HepG2 (cell line): ENCODE measurements at places on chromosomes 5 and 9. TPM values are rescaled to one million over a fixed set of nuclear protein-coding genes. Genes with fewer than 3 reads are reported as not detected.
A peak's percentile ranks its signal among the peaks of the same experiment; 100 is the strongest.

Gene EQTN
- total RNA-seq, result not detected in 2 replicates

Gene ARPC5L
- 33.8 and 35.4 TPM in 2 replicates for total RNA-seq

Gene GRXCR2
- total RNA-seq, result not detected in 2 replicates

Gene LCN1
- not detected in 2 replicates for total RNA-seq

Gene JAKMIP2
- total RNA-seq, result 1.9 and 2.1 TPM in 2 replicates

Gene SEMA4D
- 0.07 and 0.13 TPM in 2 replicates for total RNA-seq

Gene GFPT2
- total RNA-seq, result 0.10 and 0.18 TPM in 2 replicates

Gene SAP30L
- total RNA-seq, result 35.1 and 37.2 TPM in 2 replicates

- peaks cover 1% of the 10 kb centered on the region; the same call in 1 of the 2 replicates for H3K27me3 ChIP-seq
- no peak overlapping the region for H3K27ac ChIP-seq
- no peak overlapping the region for H3K4me3 ChIP-seq
- no peaks in the 10 kb centered on the region for H3K36me3 ChIP-seq
- H3K4me1 ChIP-seq, result no peaks in the 10 kb centered on the region
Measured at GRCh38 chr5:175712313-175712680, 54.4 kb downstream of the HRH2 start.

- DNase-seq, result no peak
- H3K27me3 ChIP-seq, result peaks cover 2% of the 10 kb centered on the region; the same call in 1 of the 2 replicates
- no peaks in the 10 kb centered on the region for H3K36me3 ChIP-seq
- H3K27ac ChIP-seq, result no peak overlapping the region
Measured at GRCh38 chr5:171835066-171835465, 49.4 kb downstream of the SMIM23 start.

GRCh38 chr5:179804555-179804947 lies 2.1 kb downstream of the MGAT4B start:
- peak overlapping the region; percentile 31 for H3K27ac ChIP-seq
- H3K4me1 ChIP-seq, result peaks cover 43% of the 10 kb centered on the region
- H3K27me3 ChIP-seq, result no peaks in the 10 kb centered on the region
- no peak for DNase-seq

DNA sequence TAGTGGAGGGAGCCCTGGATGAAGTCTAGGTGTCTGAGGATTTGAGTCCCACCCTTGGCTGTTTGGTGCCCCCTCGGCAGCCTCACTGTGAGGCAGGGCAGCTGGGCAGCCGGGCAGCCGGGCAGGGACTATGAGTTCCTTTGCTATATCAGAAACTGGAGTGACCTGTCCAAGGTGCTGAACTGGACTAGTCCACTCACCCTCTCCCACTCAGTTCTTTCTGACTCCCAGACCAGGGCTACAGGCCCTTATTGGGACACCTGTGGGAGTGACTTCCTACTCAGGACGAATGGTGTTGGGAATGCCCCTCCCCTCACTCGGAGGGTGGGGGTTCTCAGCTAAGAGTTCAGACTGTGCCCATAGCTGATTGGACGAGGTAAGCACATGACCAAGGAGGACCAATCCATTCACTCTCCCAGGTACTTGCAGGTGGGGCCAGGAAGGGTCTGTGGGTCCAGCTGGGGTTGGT lies 34.1 kb upstream of the RAPGEF1 start:
- no peak overlapping the region for H3K27ac ChIP-seq
- peaks cover 26% of the 10 kb centered on the region; the same call in 2 of the 3 replicates for H3K27me3 ChIP-seq
- no peaks in the 10 kb centered on the region for H3K4me1 ChIP-seq
- peak; percentile 41 for DNase-seq

- peak overlapping the region; percentile 74 for H3K27ac ChIP-seq
- DNase-seq, result no peak
- H3K4me1 ChIP-seq, result peaks cover 49% of the 10 kb centered on the region
- H3K27me3 ChIP-seq, result no peaks in the 10 kb centered on the region
- H3K36me3 ChIP-seq, result 0 out of 2 replicates have a peak, but pooled peaks cover under 1% of the 10 kb centered on the region
Measured at GRCh38 chr5:177447066-177447610, 524 bp downstream of the PRR7 start.

GRCh38 chr9:113658545-113658895 lies 195.0 kb downstream of the RGS3 start:
- no peak for DNase-seq
- H3K27me3 ChIP-seq, result peaks cover 25% of the 10 kb centered on the region; the same call in 2 of the 3 replicates
- no peaks in the 10 kb centered on the region for H3K36me3 ChIP-seq

DNA sequence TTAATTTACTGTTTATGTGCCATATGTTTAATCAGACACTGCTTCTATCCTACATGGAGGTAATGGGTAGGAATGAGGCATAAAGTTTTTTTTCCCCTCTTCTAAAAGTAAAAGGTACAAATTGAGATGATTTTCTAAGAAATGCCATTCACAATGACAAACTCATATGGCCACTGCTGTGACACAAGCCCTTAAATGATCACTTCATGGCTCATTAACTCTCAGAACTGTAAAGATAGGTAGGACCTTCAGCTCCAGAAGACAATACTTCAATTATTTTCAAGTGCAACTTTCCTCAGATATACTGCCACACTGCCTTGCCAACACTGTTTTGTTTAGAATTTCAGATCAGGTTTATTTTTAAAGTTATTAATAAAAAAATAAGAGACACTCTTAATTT lies 362.9 kb upstream of the ZNF608 start:
- H3K4me1 ChIP-seq, result peaks cover 2% of the 10 kb centered on the region; the same call in 1 of the 2 replicates
- H3K4me3 ChIP-seq, result no peak overlapping the region
- H3K27ac ChIP-seq, result no peak overlapping the region
- no peak for DNase-seq

DNA sequence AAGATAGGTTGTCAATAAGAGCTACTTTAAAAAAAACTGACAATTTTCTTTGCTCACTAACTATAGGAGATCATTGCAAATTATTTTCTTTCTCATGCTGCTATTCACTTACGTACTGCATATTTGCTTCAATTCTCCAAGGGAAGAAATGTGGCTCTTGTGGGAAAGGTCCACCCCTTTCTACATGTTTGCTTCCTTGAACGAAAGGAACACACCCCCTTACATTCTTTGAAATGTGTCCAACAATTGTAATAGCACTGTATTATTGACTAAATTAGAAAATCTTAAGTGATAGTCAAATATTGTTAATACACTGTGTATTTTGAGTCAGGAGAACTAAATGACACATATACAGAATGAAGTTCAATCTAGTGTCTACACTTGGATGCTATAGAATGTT lies 5.2 kb downstream of the MEF2C start:
- no peak for DNase-seq
- no peaks in the 10 kb centered on the region for H3K4me1 ChIP-seq
- no peak overlapping the region for H3K4me3 ChIP-seq
- no peak overlapping the region for H3K27ac ChIP-seq
- H3K36me3 ChIP-seq, result no peaks in the 10 kb centered on the region
- peaks cover 7% of the 10 kb centered on the region; the same call in 1 of the 3 replicates for H3K27me3 ChIP-seq

GRCh38 chr5:16457451-16457850 lies 8.1 kb downstream of the ZNF622 start:
- no peak overlapping the region for H3K27ac ChIP-seq
- no peaks in the 10 kb centered on the region for H3K27me3 ChIP-seq
- no peak overlapping the region for H3K4me3 ChIP-seq
- peaks cover 19% of the 10 kb centered on the region for H3K36me3 ChIP-seq

- no peak for DNase-seq
- H3K4me1 ChIP-seq, result no peaks in the 10 kb centered on the region
- no peaks in the 10 kb centered on the region for H3K36me3 ChIP-seq
- H3K27ac ChIP-seq, result no peak overlapping the region
- H3K27me3 ChIP-seq, result no peaks in the 10 kb centered on the region
Measured at GRCh38 chr9:77820293-77820954, 172.3 kb upstream of the GNA14 start.

GRCh38 chr5:148720257-148720656 lies 65.9 kb upstream of the HTR4 start:
- no peak for DNase-seq
- H3K4me3 ChIP-seq, result no peak overlapping the region
- H3K4me1 ChIP-seq, result no peaks in the 10 kb centered on the region
- no peaks in the 10 kb centered on the region for H3K27me3 ChIP-seq

DNA sequence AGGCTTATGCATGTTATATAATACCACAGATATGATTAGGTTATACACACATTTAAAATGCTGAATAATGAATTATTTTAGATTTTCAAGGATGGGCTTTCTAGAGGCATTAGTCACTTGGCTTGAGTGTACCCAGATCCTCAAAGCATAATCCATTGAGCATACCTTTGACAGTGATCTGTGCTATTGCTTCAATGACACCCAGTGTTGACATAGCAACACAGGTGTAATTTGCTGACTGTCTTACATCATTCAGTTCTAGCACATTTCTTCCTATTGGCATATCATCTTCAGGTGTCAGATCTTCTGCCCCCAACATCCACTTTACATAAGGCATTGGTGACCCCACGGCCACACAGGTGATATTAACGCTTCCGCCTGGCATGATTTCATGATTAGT lies 721.5 kb upstream of the DMAC1 start:
- no peaks in the 10 kb centered on the region for H3K27me3 ChIP-seq
- DNase-seq, result no peak
- no peaks in the 10 kb centered on the region for H3K4me1 ChIP-seq
- no peak overlapping the region for H3K4me3 ChIP-seq
- H3K27ac ChIP-seq, result no peak overlapping the region

DNA sequence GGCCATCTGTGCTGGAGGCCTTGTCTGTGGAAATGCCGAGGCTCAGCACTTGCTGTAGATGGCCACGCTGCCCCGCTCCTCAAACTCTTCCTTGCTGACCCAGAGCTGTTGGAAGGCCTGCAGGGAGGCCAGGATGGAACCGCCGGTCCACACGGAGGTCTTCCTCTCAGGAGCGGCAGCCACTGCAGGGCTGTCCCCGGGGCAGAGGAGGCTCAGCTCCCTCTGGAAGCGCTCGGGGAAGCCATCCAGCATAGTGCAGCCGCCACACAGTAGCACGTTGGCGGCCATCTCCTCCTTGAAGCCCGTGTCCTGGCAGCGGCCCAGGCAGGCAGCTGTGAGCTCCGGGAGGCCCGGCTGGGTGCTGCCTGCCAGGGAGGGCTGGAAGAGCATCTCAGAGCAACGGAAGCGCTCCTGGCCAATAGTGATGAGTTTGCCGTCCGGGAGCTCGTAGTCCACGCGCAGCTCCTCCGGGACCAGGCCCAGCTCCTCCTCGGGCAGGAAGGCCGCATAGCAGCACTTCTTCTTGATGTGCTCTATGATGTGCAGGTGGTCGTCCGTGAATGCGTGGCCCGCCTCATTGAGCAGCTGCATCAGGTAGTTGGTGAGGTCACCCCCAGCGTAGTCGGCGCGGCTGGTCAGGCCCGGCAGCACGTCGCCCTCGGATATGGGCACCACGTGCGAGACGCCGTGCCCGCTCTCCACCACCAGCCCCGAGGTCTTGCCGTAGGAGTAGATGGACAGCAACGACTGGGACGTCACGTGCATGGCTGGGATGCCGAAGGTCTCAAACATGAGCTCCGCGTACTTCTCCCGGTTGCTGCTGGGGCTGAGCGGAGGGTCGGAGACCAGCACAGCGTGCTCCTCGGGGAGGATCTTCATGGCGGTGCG lies 901 bp downstream of the ACTL7B start:
- H3K27ac ChIP-seq, result no peak overlapping the region
- peaks cover 45% of the 10 kb centered on the region for H3K4me1 ChIP-seq
- no peaks in the 10 kb centered on the region for H3K36me3 ChIP-seq
- H3K27me3 ChIP-seq, result no peaks in the 10 kb centered on the region
- no peak overlapping the region for H3K4me3 ChIP-seq

DNA sequence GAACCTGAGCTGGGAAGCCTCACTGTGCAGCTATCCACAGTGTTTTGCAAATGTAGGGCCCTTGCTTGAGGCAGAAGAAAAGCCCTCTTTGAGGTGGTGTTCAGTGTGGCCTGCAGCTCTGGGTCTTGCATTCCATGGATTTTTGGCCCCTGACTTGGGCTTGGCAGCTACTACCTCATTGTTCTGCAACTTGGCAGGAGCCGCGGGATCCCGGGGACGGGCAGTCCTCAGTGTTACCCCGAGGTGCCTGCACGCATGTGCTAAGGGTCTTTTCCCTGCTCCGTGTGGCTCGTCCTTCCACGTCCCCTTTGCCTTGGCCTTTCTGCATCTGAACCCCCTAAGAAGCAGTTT lies 39.8 kb downstream of the NEK6 start:
- H3K36me3 ChIP-seq, result peaks cover 20% of the 10 kb centered on the region
- no peak overlapping the region for H3K4me3 ChIP-seq
- H3K4me1 ChIP-seq, result peaks cover 60% of the 10 kb centered on the region
- DNase-seq, result peak; percentile 60
- H3K27me3 ChIP-seq, result no peaks in the 10 kb centered on the region
- no peak overlapping the region for H3K27ac ChIP-seq

GRCh38 chr5:134582941-134583340 lies 49.7 kb downstream of the SAR1B start:
- H3K27ac ChIP-seq, result no peak overlapping the region
- H3K4me3 ChIP-seq, result no peak overlapping the region
- no peak for DNase-seq
- H3K4me1 ChIP-seq, result no peaks in the 10 kb centered on the region
- H3K36me3 ChIP-seq, result peaks cover 18% of the 10 kb centered on the region; the same call in 1 of the 3 replicates

- no peaks in the 10 kb centered on the region for H3K4me1 ChIP-seq
- no peak overlapping the region for H3K27ac ChIP-seq
- no peak overlapping the region for H3K4me3 ChIP-seq
- H3K27me3 ChIP-seq, result peaks cover 5% of the 10 kb centered on the region; the same call in 1 of the 3 replicates
Measured at GRCh38 chr5:5257353-5257752, 117.2 kb downstream of the ADAMTS16 start.

DNA sequence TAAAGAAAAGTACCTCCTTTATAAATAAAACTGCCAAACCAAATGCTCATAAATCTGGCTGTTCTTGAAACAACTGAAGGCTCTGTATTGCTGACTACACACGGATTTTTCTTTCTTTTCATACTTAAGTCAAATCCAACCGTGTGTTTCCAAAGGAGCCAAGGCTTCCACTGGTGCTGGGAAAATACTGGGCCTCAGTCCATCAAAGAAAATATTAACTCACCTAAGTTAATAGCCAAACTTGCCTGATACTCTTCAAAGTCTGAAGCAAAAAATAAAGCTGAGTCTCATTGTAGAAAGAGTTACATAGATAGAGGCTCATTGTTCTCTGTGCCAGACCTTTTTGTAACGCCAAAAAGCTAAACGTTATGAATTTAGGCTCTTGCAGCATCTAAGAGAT lies 350.4 kb upstream of the CDH9 start:
- no peak overlapping the region for H3K27ac ChIP-seq
- H3K36me3 ChIP-seq, result no peaks in the 10 kb centered on the region
- H3K27me3 ChIP-seq, result no peaks in the 10 kb centered on the region
- no peak overlapping the region; the same call in 1 of the 2 replicates for H3K4me3 ChIP-seq

DNA sequence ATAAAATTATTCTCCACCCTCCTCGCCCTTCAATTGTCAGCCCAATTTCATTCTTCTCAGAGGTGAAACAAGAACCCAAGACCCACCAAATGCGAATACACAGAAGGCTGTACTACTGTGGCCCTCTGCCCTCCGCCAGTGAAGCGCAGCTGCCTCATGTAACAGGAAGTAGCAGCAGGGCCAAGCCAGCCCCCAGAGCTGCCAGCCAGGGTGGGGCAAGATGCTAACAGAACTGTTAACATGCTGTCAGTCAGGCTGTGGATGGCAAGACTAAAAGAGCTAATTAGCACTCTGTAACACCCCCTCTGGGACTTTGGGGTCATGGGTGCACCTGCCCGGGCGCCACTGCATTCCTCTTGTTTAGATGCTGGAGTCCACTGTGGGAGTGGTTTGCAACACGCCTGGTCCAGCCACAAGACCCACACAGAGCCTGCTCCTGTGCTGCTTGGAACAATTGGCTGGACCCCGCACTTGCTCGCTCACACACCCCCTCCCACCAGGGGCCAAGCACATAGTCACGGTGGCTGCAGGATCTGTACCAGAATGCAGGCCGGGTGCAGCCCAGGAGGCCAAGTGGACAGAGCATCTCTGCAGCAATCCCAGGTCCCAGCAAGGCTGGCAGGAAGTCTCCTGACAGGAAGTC lies 14.5 kb upstream of the HEXB start:
- no peaks in the 10 kb centered on the region for H3K36me3 ChIP-seq
- H3K4me3 ChIP-seq, result peak overlapping the region; percentile 30; the same call in 1 of the 2 replicates
- H3K27me3 ChIP-seq, result peaks cover 4% of the 10 kb centered on the region; the same call in 1 of the 3 replicates
- H3K27ac ChIP-seq, result no peak overlapping the region

GRCh38 chr9:133063159-133063499 lies 1.3 kb downstream of the CEL start:
- H3K27ac ChIP-seq, result no peak overlapping the region
- no peaks in the 10 kb centered on the region for H3K27me3 ChIP-seq
- H3K4me3 ChIP-seq, result no peak overlapping the region
- H3K4me1 ChIP-seq, result peaks cover 34% of the 10 kb centered on the region
- DNase-seq, result no peak
- H3K36me3 ChIP-seq, result peaks cover 2% of the 10 kb centered on the region; the same call in 1 of the 2 replicates
